ENCODE measurements at places on chromosomes 3 and 15.

DNA sequence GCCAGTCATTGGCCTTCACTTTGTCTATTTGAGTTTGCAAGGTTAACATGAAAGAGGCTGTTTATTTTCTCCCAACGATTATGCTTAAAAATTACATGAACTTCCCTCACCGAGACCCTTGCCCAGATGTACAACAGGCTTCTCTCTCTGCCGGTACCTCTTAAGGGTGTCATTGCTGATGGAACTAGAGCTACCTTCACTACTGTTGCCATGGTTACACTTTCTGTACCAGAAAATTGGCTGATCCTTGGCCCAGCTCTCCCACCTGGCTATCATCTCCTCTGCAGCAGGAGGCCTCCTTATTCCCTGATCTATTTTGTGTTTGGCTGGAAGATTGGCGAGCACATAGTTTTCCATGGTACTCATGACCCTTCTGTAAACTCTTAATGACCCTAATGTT is 24.0 kb upstream of the LIPC start:
- DNase-seq, result no peak

DNA sequence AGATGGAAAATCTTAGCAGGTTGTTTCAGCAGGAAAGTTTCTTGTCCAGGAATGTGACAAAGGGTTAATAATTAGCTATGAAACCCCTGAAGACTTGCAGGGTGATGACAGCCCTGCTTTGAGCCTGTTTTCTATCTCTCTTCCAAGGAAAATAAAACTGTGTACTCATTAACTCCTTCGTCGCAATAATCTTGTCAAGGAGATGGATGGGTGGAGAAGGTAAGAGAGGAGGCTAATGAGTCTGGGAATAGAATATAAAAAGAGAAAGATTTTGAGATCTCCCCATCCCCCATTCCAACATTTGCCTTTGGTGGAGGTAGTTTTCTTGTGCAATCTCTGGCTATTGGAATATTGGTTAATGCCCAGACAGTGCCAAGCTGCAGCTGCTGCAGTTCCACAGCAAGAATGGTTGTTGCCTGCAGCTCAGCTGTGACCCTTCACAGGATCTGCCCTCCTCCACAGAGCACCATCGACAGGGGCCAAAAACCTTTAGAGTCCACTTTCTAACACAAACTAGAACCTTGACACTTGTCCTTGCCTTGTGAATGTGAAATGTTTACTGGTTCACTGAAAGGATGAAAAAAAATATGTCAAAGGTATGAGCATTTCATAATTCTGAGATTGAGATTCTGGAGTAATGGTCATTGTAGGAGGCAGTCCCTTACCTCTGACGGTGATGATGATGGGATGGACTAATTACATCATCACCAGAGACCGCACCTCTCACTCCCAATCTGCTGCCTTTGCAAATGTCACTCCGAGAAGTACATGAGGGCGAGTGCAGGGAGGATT is 4.2 kb upstream of the LRIG1 start:
- no peak for DNase-seq

DNA sequence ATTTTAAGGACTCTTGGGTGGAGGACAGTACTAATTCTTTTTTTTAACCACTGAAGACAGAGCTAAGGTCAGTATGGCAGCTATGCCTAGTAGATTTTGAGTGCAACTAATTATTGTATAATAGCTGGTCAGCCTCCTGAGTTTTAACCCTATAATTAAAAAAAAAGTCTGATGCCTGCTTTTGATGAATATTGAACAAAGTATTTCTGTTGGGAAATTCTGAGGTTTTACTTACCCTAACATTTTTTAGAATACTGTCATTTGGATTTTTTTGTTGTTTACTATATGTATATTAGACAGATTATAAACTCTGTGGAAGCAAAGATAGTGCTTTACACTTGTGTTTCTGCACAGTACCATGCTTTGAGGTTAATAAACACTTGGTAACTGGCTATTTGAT is 20.8 kb downstream of the TCF12 start:
- no peak for DNase-seq

DNA sequence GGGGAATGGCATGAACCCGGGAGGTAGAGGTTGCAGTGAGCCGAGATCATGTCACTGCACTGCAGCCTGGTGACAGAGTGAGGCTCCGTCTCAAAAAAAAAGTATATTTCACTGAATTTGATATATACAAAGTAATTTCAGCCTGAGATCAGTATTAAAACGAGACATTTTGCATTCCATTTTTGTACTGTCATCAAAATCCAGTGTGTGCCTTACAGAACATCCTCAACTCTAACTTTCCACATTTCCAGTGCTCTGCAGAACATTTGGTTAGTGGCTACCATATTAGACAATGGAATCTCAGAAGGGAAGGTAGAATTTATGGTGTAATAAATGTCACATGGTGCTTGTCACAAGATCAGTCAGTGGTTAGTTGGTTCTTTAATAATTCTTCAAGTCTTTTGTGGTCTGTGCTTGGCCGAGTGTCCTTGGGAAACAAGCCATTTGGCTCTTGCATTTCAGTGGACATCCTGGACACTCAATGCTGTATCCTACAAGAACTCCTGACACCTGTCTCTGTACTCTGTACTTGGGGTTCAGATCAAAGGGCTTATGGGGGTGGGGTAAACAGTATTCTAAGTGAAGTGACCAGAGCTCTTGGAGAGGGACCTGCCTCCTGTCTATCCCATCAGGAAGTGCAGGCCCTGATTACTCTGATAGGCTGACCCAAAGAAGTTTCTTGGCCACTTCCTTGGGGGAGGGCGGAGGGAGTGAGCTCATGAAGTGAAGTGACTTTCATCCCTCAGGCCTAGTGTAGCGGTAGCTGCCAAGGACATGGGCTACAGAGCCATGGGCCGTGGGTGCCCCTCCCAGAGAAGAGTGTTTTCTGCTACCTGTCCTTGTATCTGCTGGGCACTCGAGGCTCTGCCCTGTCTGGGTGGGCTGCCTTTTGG is 3.7 kb downstream of the ACVR2B start:
- DNase-seq, result no peak

DNA sequence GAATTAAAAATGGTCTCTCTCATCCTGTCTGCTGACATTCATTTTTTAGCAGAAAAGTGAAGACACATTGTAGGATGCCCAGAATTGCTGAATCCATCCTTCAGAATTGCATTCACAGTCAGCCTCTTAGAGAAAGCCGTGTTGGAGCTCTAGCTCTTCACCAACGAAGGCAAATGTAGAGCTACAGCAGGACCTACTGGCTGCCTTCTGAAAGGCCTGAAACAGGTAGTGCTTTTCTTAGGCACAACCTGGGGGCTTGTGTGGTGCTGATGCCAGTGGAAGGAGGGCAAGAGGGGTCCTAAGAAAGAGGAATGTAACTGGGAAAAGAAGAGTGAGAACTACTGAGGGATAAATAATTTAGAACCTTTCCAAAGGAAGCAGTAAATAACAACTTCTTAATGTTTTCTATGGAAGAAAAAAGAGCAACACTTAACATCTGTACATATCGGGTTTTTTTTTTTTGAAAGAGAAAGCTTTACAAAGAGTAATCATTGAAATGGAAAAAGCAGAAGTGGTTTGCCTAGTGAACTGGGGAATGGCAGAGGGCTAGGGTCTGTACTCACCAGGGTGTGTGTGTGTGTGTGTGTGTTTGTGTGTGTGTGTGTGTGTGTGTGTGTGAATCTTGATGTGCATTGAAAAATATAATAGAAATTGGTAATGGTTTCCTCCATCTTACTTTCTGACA is 297.8 kb downstream of the SATB1 start:
- DNase-seq, result no peak

DNA sequence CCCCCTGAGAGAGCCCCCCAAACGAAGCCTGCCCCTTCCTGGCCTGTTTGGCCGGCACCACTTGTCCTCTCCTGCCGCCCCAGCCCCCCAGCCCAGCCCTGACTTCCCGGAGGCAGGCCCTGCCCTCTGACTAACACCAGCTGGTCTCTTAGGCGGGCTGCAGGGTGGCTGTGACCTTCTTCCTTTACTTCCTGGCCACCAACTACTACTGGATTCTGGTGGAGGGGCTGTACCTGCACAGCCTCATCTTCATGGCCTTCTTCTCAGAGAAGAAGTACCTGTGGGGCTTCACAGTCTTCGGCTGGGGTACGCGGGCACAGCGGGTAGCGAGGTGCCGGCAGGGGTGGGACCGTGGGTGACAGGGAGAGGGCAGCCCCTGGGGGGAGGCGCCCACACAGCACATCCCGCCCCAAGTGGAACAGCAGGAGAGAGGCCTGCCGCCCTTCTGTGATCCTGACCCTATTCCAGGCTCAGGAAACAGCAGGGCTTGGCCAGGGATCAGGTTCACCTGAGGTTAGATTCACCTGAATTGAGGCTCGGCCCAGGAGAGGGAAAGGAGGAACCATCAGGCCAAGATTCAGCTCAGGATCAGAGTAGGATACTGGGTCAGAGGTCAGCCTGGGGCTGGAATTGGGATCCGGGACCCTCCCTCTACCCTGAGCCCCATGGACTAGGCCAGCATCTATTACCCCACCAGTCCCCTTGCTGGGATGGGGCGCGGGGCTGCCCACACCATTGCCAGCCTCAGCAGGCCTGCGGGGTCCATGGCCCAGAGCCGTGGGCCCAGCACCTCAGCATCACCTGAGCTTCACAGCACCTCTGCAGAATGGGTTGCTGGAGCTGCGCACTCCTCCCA is 21.9 kb downstream of the PTH1R start:
- no peak for DNase-seq

- DNase-seq, result no peak
Measured at GRCh38 chr3:151085889-151086483, 522 bp downstream of the MED12L start.

DNA sequence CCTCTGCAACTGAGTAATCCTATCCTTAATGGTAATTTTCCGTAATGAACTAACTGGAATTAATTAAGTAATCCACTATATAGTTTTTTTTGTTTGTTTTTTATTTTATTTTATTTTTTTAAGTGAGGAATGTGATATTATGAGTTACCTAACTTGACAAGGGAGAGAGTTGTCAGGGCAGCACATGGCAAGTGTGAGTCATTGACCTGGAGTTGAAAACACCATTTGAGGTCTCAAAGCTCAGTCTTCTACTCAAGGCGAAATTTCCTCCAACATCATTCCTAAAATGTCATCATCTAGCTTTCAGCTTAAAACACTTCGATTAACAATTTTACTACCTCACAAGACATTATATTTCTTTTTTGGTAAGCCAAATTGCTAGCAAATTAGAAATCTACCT is 87.8 kb downstream of the NECTIN3 start:
- no peak for DNase-seq

DNA sequence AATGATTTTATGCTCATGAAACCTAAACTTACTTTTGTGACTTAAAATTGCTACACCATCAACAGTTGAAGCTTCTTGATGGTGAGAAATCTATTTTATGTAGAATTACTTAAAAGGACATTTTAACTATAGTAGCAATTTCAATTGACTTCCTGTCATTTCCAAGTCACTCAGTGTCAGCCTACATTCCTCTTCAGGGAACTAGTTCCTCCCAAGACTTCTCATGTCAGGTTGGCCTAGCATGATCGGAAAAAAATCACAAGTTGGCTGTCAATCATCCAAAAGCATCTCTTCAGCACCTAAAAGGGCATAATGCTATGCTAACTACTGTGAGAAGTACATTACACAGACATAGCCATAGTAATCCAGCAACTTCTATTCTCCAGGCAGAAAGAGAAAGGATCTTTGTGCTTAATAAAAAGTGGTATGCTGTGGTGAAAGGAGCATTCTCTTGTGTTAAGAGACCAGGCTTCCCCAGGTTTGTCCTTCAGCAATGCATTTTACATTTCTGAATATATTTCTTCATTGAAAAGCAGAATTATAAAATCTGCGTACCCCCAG is 893.7 kb downstream of the AGBL1 start:
- DNase-seq, result no peak

DNA sequence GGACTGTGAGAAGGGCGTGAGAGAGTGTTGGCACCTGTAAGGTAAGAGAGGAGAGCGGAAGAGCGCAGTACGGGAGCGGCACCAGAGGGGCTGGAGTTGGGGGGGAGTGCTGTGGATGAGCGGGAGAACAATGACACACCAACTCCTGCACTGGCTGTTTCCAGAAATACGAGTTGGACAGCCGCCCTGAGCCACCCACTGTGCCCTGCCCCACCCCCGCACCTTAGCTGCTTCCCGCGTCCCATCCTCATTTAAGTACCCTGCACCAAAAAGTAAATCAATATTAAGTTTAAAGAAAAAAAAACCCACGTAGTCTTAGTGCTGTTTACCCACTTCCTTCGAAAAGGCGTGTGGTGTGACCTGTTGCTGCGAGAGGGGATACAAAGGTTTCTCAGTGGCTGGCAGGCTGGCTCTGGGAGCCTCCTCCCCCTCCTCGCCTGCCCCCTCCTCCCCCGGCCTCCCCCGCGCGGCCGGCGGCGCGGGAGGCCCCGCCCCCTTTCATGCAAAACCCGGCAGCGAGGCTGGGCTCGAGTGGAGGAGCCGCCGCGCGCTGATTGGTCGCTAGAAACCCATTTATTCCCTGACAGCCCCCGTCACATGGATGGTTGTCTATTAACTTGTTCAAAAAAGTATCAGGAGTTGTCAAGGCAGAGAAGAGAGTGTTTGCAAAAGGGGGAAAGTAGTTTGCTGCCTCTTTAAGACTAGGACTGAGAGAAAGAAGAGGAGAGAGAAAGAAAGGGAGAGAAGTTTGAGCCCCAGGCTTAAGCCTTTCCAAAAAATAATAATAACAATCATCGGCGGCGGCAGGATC is at the start of gene SOX2:
SOX2 (plus strand) TSS at position 601 of the 811 bp plus-strand sequence. CDS start 436 bp downstream, outside the sequence.
- no peak for DNase-seq

GRCh38 chr3:93855401-93855800 is 118.3 kb downstream of the PROS1 start:
- DNase-seq, result no peak

- DNase-seq, result no peak
Measured at GRCh38 chr3:138673641-138674530, 65.3 kb downstream of the FAIM start.

- peak; percentile 27 for DNase-seq
Measured at GRCh38 chr3:27357665-27358258, 11.4 kb downstream of the NEK10 start.

GRCh38 chr15:68205954-68206539 is 915 bp upstream of the CALML4 start:
- DNase-seq, result no peak

GRCh38 chr3:155753038-155753639 is 8.3 kb upstream of the PLCH1 start:
- no peak for DNase-seq

DNA sequence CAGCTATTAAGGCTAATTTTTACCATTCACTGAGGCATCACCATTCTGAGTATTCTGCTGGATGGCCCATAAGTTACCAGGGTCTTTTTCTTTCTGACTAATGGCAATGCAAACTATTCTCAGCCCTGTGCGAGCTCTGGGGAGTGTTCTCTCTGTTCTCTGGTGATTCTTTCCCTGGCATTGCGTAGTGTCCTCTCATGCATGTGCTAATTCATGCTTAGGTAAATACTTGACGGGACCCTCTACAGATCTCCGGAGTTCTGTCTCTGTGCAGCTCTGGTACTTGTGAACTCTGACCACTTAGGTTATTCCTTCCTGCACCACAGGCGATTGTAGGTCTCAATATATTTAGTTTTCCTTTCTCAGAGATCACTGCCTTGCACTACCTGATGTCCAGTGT is 34.8 kb downstream of the UBE2E1 start:
- DNase-seq, result no peak

All from stimulated activated CD4-positive, alpha-beta T cell treated with anti-CD3 and anti-CD28 coated beads, Interleukin-12 subunit alpha, Interleukin-12 subunit beta, amount 100 ng/mL, for 48 hours (primary cell).